ENCODE measurements at places on chromosomes 3 and 15.

- peak; percentile 39 for DNase-seq
Observed at GRCh38 chr3:105065895-105066839, 300.5 kb upstream of the ALCAM start.

DNA sequence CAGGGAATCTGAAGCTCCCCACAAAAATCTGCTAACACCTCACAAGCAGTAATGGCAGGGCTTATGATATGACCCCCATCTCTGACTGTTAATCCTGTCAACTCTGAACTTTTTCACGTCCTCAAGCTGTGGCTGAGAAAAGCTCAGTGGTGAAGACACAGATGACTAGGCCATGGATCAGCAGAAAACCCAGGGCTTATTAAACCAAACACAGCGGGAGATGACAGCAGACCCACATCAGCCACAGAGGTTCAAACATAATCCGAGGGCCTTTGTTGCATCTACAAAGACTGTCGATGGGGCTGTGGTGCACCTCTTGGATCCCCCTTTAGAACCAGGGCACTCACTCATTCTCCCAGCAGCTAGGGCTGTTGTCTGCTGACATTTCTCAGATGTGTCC lies 50.4 kb downstream of the GLB1 start:
- DNase-seq = no peak

- no peak for DNase-seq
Observed at GRCh38 chr3:36501616-36502015, 121.3 kb downstream of the STAC start.

DNA sequence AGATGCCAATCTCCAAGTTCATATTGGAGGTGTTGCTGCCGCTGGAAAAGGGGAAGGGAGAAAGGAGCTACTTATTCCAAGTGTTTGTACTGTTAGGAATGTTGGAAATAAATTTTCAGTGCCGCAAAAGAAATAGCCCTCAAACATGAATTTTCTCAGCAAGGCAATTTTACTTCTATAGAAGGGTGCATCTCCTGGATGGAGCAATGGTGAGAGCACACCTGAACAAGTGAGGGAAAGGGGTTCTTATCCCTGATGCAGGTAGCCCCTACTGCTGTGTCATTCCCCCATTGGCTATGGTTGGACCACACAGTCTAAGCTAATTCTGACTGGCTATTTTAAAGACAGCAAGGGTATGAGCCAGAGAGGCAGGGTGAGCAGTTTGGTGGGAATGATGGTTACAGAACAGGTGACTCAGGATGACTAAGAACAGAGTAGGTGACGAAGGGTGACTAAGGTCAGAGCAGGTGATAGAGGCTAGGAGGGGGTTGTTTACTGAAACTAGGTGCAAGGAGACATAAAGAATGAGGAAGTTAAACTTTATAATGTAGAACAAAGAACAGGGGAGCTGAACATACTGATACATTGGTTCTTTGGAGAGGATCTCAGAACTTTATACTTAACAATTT lies 503.5 kb downstream of the EDEM1 start:
- no peak for DNase-seq

DNA sequence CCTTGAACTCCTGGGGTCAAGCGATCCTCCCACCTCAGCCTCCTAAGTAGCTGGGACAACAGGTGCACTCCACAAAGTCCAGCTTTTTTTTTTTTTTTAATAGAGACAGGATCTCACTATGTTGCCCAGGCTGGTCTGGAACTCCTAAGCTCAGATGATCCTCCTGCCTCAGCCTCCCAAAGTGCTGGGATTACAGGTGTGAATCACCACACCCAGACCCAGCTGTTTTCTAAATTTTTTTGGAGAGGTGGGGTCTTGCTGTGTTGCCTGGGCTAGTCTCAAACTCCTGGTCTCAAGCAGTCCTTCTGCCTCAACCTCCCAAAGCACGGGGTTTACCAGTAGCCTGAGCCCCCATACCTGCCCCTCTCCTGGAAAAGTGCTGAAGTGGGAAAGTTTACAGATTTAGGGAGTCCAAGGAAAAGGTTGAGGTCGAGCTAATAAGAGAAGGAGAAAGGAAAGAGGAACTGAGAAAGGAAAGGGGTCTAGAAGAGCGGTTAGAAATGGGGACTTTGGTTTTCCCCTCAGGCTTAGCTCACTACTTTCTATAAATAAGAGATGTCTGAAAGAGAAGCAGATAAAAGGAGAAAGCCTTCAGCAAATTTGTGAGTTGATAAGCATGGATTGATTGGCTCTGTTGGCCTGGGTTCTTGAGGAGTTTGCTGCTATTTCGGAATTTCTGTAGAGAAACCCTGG lies 23.6 kb downstream of the UBE2E1 start:
- DNase-seq = no peak

DNA sequence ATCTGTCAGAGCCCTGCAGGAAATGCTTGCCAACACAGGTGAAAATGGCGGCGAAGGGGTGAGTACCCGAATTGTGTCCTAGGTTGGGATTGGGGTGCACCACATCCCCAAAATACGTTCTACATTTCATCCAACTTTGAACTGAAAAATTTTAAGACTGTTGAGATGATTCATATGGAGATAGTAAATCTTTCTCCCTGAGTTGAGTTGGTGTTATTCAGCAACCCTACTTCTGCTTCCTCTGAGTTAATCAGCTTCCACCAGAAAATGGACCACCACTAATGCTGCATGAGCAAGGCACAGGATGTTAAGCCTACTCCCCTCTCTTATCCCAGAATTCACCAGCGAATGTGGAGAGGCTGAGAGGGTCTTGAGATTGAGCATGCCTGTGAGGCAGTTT lies 192.9 kb downstream of the RYR3 start:
- no peak for DNase-seq

- DNase-seq = no peak
Observed at GRCh38 chr15:51252671-51253070, 85.7 kb downstream of the CYP19A1 start.

DNA sequence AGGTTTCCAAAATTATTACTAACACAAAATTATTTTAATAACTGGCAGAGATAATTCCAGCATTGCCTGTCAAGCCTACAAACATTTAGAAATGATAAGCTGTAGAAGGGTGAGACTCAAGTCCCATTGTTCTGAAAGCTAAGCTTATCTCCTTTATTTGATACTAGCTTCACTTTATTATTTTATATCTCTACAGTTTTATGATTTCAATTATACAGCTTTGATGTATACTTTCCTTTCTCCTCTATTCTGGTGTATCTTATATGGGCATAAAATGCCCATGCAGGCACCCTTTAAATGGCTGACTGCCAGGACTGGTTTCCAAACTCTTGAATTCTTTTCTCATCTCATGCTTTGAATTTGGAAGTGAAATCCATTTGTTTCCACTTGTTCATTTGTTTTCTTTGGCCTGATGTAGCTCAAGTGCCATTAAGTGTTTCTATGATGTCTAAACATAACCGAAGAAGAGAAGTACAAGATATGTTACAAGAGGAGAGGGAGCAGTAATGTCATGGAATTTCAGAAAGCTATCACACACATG lies 372.1 kb upstream of the ARHGEF26 start:
- DNase-seq = no peak

DNA sequence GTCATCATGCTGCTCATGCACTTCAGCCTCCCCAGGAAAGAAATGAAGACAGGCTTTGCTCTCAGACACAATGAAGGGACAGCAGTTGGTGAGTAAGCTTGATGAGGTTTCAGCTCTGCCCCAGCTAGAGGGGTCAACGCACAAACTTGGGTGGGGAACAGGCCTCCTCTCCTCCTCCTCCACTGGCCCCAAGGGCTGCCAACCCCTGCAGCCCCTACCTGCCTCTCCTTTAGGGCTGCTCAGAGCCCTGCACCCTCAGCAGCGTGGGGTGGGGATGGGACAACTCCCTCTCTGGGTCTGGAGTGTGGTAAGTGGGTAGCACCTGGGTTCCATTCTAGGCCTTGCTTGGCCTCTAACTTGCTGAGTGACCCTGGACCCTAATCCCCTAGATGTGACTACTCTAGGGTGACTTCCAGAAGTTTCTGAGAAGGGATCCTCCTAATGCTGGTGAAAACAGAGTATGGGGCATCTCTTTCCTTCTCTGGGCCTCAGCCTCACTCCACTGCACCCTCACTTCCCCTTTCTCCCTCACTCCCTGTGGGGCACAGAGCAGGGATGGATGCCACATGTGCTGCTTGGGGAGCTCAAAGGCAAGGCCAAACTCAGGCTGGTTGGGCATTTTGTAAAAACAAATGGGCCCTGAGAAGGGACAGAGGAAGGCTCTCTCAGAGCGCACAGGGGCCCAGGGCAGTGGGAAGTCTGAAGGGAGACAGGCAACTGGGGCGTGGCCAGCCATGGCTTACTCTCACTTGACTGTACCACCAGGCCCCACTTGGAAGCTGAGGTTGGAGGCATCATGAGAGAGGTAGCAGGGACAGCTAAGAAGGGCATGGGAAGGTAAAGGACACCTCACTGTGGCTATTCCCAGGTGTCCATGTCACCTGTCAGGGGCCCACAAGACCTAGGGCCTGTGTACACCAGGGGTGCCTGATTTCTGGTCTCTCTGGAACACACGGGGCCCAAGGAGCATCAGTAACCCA lies 64.0 kb downstream of the SYNM start:
- DNase-seq = no peak

- no peak for DNase-seq
Observed at GRCh38 chr15:75811626-75812025, 31.6 kb upstream of the UBE2Q2 start.

- DNase-seq = no peak
Observed at GRCh38 chr3:54888162-54888561, 39.7 kb downstream of the LRTM1 start.

Data from epithelial cell of esophagus (primary cell).